ENCODE measurements at places on chromosomes 1 and 21.

- DNase-seq: no peak
Observed at GRCh38 chr1:115140442-115141144, 51.3 kb upstream of the TSPAN2 start.

DNA sequence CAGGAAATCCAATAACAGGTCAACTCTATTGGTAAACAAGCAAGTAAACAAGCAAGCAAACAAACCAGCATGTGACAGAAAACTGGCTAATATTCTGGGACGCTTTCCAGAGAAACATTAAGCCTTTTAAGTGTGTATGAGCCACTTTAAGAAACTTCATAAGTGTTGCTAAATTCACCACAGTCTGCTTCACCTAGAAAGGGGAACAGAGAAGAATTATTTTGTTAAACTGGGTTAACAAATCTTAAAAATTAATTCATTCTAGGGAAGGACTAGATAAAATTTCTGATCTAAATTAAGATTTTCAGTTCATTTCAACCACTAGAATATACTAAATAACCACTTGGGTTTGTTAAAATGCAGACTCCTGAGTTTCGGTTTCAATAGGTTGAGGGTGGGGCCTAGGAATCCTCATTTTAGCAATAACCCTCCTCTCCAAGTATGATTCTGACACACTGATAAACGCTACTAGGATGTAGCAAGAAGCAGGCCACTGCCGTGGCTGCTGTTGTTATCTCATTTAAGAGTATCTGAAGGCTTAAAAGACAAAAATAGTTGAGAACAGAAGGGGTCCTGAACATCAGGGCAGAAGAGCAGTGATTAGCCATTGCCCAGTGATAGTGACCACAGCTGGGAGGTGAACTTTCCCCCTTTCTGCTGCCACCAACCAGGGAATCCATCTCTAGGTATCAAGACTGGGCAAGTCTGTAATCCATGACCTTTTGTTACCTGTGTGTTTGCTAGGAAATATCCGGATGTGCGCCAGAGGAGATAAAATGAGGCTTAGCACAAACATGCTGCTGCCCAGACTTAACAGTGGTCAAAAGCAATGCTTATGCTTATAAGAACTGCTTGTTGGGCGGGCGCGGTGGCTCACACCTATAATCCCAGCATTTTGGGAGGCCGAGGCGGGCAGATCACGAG lies 11.2 kb downstream of the CREG1 start:
- no peak for DNase-seq

GRCh38 chr1:153790313-153790965 lies 15.2 kb downstream of the SLC27A3 start:
- no peak for DNase-seq

DNA sequence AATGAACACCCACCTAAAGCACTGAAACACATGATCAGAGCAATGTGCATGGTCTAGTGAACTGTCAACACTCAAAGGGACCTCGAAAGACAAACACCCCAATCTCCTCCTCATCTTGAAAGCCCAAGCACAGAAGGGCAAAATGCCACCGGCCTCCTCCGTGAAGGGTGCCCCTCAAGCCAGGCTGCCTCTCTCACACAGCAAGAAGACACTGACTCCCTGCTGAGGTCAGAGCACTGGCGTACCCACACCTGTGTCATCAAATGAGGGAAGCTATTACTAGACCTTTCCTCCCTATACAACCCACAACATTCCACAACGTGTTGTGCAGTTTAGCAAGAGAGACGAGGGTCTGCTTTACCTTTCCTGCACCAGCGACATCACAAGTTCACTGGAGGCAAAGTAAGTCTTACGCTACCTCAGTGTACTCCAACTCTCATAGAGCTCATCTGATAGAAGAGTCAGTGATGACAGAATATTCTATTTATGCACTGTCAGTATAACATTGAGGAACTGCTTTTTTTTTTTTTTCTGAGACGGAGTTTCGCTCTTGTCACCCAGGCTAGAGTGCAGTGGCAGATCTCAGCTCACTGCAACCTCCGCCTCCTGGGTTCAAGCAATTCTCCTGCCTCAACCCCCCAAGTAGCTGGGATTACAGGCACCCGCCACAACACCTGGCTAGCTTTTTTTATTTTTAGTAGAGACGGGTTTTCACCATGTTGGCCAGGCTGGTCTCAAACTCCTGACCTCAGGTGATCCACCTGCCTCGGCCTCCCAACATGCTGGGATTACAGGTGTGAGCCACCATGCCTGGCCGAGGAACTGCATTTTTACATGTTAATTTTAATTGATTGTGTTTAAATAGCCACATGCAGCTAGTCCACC lies 3.3 kb downstream of the SH3BP5L start:
- DNase-seq: no peak

- DNase-seq: no peak
Observed at GRCh38 chr1:153371231-153371630, 4.2 kb downstream of the S100A12 start.

DNA sequence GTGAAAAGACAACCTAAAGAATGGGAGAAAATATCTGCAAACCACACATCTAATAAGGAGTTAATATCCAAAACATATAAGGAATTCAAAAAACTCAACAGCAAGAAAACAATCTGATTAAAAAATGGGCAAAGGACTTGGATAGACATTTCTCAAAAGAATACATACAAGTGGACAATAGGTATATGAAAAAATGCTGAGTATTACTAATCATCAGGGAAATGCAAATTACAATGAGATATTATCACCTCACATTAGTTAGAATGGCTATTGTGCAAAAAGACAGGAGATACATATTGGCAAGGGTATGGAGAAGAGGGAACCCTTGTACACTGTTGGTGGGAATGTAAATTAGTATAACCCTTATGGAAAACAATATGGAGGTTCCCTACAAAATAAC lies 44.9 kb downstream of the TRMT1L start:
- no peak for DNase-seq

- no peak for DNase-seq
Observed at GRCh38 chr1:43232482-43232881, 37.3 kb upstream of the TMEM125 start.

- no peak for DNase-seq
Observed at GRCh38 chr1:109148987-109149561, 35.2 kb downstream of the ELAPOR1 start.

- no peak for DNase-seq
Observed at GRCh38 chr1:230120289-230120920, 53.4 kb downstream of the GALNT2 start.

DNA sequence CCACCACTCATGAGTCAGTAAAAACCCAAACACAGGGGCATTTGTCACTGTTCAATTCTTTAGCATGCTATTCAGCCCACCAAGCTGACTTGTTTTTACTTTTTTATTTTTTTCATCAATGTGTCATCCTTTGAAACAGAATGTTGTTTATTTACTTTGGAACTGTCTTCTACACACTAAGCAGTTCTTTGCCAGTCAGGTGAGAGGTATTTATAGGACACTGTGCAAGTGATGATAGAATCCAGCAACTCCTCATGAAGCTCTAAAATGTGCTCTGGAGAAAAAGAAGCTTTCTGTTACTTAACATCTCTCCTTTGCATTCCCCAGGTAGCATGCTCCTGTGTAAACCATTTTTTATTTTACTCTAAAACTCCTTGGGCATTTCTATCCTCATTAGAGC lies 582.0 kb upstream of the TMPRSS15 start:
- no peak for DNase-seq

DNA sequence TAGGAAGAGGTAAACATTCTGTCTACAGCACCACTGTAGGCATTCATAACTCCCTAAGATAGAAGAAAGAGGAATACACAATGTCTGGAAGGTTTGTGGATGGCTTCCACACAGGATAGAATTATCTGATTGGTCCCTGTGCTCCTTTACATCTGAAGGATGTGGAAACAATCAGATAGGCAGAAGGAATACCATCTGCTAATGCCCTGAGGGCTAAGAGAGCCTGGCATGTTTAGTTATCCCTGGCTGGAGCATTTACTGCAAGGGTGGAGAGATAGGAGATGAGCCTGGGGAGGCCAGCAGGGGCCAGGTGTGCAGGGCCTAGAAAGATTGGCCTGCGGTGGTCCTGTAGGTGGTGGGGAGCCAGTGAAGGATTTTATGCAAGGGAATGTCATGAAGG lies 8.6 kb upstream of the ACBD3 start:
- no peak for DNase-seq

- DNase-seq: no peak
Observed at GRCh38 chr1:36776948-36777831, 257.1 kb downstream of the GRIK3 start.

GRCh38 chr1:68908316-68908715 lies 411.4 kb upstream of the DEPDC1 start:
- no peak for DNase-seq

DNA sequence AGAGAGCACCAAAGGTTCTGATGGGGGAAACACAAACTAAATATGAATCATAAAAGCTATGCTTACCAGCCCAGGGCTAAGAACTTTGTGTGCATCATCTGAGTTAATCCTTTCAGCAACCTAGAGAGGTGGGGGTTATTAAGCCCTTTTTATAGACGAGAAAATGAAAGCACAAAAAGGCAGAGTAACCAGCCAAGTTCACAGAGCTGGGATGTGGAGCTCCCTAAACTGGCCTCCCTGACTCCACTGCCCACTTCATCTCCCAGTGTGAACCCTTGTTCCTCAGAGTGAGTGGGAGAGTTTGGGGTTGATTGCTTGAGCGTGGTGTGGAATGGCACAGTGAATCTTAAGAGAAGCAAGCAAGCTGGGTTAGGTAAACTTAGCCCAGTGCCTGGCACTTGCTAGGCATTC lies 10.8 kb upstream of the BCAR3 start:
- DNase-seq: no peak

- DNase-seq: no peak
Observed at GRCh38 chr1:2466270-2466665, 9.8 kb upstream of the PLCH2 start.

GRCh38 chr1:53244141-53244540 lies 5.8 kb upstream of the MAGOH start:
- no peak for DNase-seq
